ENCODE measurements at places on chromosomes 3 and 15.

- peak; percentile 26 for DNase-seq
Measured at GRCh38 chr3:73423116-73423515, 201.6 kb downstream of the PDZRN3 start.

DNA sequence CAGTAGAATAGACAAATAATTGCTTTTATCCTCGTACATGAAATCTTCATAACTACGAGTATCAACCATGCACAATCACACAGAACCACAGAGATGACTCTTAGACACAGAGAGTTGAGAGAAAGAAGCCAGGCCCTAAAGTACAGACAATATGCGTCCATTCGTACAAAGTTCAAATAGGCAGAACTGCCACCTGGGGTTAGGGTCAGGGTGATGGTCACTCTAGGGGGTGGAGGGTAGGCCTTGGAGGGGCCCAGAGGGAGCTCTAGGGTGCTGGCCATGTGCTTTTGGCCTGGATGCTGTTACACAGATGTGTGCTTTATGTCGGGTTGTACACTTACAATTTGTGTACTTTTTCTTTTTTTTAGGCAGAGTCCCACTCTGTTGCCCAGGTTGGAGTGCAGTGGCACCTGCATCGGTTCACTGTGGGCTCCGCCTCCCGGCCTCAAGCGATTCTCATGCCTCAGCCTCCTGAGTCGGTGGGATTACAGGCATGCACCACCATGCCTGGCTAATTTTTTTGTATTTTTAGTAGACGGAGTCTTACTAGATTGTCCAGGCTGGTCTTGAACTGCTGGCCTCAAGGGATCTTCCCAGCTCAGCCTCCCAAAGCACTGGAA, 65.9 kb upstream of the KLF13 start:
- DNase-seq = no peak

DNA sequence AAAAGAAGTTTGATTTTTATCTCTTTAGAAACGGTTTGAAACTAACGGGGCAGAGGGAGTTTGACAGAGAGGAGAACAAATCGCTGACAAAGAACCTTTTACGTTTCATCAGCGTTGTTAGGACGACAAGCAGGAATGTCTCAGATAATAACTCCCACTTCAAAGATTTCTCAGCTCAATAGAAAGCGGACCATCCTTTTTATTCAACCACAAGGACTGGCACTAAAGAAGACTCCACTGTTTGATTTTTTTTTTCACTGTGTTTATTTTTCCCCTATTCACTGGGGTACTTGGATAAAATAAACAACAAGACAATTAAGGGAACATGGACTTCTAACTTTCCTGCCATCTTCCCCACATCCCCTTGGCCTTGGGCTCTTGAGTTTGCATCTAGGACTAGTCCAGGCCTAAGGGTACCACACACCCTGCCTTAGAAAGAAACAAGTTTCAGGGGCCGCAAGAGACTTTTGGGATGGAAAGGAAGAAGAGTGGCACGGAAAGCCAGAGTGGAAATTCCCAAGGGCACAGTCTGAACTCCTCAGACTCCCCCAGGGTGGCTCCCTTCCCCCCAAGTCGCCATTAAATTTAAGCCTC, 19.0 kb downstream of the ZIC4 start:
- DNase-seq = no peak

DNA sequence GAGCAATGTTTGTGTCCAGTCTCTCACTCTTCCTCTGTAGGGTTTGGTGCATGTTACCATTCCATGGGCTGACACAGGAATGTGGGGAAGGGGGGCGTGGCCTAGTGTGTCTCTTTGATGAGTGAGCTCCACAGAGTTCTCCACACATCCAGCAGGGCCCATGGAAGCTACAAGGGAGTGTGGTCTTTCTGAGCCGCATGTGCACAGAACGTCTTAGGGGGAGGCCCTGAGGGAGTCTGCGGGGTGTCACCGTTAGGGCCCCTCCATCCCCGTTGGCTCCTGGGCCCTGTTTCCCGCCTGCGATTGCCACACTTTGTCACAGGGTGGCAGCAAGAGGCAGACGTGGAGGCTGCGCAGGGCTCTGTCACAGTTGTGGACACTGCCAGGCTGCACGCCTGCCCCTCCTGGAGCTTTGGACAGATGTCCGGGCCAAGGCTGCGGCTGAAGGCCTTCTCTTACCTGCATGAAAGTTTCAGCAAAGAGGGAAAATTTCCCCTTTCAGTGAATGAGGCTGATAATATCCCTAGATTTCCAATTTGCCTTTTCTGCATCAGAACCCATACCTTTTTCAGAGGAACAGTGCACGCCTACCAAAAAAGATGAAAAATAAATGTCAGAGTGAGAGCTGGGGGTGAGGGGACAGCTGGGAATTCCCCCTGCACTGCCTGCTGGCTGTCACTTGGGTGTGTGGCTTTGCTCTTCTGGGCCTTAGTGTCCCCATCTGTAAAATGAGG, 24.3 kb downstream of the CACNA2D3 start:
- DNase-seq = peak; percentile 43

DNA sequence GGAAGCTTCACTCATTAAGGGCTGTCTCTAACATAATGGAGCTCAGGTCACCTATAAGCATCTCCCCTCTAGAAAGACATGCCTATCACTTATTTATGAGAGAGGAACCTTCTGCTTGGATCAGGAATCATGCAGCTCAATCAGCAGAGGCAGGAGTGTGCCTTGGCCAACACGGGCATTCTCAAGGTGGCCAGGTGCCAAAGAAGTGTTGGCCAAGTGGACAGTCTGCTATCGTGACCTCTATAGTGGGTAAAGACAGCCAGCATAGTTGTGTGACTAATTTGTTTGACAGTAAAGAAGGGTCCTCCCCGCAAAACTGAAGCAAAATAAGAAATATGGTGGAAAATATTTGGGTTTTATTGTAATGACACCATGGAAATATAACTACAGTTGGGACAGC, 14.7 kb upstream of the AGTR1 start:
- no peak for DNase-seq

DNA sequence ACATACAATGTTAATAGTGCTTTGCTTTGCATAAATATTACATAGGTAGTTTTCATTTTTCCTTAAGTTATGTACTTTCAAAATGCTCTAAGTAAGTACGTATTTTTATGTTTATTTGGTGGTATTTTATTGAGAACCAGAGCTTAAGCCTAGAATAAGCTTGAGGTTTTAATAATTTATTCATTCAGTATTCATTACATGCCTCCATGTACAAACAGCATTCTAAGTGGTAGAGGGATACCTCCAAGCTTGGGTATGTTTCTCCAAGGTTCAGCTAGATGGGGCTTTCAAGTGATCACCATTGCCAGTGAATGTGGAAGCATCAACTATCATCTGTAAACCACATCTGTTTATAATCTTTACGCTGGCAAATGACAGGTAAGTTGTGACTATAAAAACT, 52.3 kb downstream of the PEAK1 start:
- no peak for DNase-seq

GRCh38 chr3:134002306-134002705, 27.4 kb downstream of the SLCO2A1 start:
- DNase-seq = no peak

GRCh38 chr15:55281517-55282228, 7.9 kb downstream of the RAB27A start:
- no peak for DNase-seq

GRCh38 chr3:14019459-14019858, 105.2 kb downstream of the CHCHD4 start:
- DNase-seq = no peak

DNA sequence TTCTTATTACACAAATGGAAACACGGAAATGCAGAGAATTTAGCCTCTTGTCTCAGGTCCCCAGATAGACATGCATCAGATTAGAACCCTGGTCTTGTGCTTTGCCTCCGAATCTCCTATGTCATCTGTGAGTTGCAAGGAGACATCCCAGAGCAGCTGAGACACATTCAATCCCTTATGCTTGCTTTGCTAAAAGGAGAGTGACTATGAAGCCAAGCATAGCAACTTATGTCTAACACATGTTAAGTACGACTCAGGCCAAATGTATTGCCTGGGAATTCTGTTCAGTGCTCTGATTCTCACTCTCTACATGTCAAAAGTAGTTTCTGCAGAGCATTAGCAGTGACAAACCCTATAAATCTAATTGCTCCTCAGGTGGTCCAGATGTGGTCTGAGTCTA, 30.6 kb upstream of the LRRC3B start:
- DNase-seq = peak; percentile 75

- no peak for DNase-seq
Measured at GRCh38 chr3:3110749-3111361, 681 bp upstream of the IL5RA start.

GRCh38 chr3:81451611-81452010, 309.8 kb downstream of the GBE1 start:
- DNase-seq = no peak

- DNase-seq = no peak
Measured at GRCh38 chr3:13254028-13254951, 165.8 kb downstream of the NUP210 start.

DNA sequence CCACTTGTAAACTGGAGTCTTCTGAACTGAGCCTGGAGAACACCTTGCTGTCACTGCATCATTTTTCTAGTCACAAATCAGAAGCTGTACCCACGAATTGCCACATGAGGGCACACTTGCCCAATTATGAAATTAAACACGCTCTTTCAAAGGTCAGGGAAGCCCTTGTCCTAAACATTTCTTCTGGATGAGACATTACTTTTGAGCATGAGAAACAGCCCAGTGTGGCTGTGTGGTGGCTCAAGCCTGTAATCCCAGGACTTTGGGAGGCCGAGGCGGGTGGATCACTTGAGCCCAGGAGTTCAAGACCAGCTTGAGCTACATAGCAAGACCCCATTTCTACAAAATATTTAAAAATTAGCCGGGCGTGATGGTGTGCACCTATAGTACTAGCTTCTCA, 27.5 kb upstream of the CFAP161 start:
- no peak for DNase-seq

- DNase-seq = no peak
Measured at GRCh38 chr3:156360083-156360482, 194.8 kb downstream of the SSR3 start.

- no peak for DNase-seq
Measured at GRCh38 chr3:37499864-37500263, 325.5 kb upstream of the LRRFIP2 start.

DNA sequence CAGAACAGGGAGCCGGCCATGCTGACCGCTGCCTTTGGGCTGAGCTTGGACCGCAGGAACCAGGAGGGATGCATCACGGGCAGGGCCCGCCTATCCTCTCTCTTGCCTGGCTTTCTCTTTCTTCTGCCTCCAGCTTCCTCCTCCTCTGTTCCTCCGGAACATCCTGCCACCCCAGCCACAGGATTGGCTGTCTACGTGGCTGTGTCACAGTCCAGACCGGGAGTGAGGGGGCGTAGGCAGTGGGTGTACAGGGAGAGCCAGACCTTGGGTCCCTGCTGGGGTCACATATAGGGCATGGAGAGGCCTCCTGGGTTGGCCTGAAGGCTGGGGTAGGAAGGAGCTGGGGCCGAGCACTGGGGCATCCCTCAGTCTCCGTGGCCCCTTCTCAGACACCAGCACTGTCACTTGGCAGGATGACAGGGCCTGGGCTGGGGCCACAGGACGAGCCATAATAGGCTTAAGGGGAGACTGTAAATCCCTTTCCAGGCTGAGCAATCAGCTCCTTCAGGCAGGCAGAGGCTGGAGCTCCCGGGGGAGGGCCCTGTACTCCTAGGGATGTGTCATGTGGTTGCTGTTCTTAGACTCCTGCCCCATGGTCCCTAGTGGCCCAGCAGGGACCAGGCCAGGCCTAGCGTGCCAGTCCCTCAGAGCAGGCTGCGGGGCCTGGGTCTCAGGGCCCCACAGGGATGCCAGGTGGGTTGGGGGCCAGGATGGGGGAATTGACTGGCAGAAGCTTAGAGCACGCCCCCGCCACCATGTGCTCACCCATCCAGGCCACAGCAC, 25.4 kb downstream of the LINGO1 start:
- DNase-seq = no peak

DNA sequence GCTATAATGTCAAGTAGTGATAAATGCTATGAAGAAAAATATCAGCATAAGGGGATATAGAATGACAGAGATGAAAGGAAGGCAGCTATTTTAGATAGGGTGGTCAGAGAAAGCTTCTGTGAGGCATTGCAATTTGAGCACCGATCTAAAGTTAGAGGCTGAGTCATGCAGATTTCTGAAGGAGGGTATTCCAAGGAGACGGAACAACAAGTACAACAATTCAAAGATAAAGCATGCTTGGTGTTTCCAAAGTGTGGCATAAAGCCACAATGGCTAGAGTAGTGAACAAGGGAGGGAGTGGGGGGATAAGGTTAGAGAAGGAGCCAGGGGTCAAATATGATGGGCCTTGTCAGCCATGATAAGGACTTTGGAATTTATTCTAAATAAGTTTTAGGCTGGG, 71.9 kb downstream of the PFN2 start:
- DNase-seq = no peak

DNA sequence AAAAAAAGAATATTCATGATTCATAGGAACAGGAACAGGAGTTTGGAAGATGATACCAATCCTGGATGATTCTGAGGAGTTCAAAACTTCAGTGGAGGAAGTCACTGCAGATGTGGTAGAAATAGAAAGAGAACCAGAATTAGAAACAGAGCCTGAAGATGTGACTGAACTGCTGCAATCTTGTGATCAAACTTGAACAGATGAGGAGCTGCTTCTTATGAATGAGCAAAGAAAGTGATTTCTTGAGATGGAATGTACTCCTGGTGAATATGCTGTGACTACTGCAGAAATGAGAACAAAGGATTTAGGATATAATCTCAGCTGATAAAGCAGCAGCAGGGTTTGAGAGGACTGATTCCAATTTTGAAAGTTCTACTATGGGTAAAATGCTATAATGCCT, 72.7 kb downstream of the GSK3B start:
- no peak for DNase-seq

DNA sequence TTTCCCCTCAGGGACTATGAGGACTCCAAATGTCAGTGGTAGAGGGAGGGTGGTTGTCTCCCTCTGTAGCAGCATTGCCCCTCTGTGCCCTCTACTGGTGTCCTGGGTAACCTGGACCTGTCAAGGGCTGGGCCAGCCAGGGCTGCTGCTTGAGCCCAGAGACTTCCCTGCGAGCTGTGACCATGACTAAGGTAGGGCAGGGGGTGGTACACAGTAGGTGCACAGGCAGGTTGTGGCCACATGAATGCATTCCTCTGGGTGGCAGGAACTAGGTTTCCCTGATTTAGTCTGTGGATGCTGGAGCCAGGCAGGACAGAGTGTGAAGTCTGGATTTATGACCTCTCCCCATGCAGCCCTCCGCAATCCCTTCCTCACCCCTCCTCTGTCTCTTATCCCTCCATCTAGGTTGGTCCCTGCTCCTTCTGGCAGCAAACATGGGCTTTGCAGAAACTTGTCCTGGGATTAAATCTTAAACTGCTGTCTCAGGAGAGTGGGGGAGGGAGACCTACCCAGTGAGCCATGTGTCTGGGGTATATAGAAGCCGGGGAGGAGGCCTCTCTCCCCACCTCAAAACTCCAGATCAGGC, 8.7 kb upstream of the SEMA3F start:
- no peak for DNase-seq

Data from hindlimb muscle (tissue), 1 donor.